Upper lobe of left lung (tissue), 6 donors: ENCODE measurements at places on chromosomes 3 and 15. TPM values are rescaled to one million over a fixed set of nuclear protein-coding genes. Genes with fewer than 3 reads are reported as not detected.

GRCh38 chr3:188053036-188053340 lies 101.0 kb upstream of the LPP start:
- H3K4me1 ChIP-seq: no peaks in the 10 kb centered on the region
- no peak for DNase-seq
- no peaks in the 10 kb centered on the region for H3K27me3 ChIP-seq
- H3K27ac ChIP-seq: peak overlapping the region; percentile 1
- no peak overlapping the region for H3K4me3 ChIP-seq

The CFAP44 gene
- 54.9 TPM for total RNA-seq

The STRIT1 gene
- total RNA-seq: not detected

- H3K36me3 ChIP-seq: no peaks in the 10 kb centered on the region
- no peak overlapping the region for H3K27ac ChIP-seq
- H3K27me3 ChIP-seq: no peaks in the 10 kb centered on the region
These were observed 52.2 kb upstream of the STXBP5L start for GRCh38 chr3:120855665-120856437.

DNA sequence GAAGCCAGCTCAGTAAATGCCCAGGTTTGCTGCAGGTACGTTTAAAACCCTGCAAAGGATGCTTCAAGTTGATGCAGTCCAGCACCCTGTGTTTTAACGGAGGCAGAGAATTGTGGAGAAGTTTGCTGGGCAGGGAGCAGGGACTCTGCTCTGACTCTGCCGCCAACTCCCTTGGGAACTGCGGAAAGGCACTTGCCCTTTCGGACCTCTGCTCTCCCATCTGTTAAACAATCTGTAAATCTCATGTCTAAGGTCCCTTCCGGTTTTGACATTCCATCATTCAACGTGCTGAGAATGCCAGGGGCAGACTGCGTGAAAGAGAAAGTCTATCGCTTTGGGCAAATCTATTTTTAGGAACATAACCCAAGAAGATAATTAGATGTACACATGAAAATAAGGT lies 184.5 kb downstream of the OPA1 start:
- no peak for DNase-seq
- no peaks in the 10 kb centered on the region for H3K4me1 ChIP-seq
- no peaks in the 10 kb centered on the region for H3K27me3 ChIP-seq

The RPL39L gene
- total RNA-seq: 3.5 TPM

DNA sequence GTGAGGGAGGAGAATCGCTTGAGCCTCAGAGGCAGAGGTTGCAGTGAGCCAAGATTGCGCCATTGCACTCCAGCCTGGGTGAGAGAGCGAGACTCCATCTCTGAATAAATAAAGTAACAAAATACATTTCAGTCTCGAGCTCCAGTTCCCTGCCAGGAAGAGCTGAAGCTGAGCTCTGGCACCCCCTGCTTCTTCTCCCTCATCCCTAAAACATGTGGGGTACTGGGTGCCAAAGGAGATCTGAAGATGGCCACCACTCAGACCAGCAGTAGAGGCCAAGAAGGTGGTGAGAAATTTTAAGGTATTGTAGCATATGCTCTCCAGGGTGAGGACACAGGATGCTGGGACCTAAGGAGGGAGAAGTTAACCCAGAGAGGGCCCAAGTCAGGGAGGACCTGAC lies 75.0 kb upstream of the CGNL1 start:
- H3K27me3 ChIP-seq: no peaks in the 10 kb centered on the region
- H3K4me1 ChIP-seq: peaks cover 7% of the 10 kb centered on the region
- H3K27ac ChIP-seq: no peak overlapping the region
- H3K4me3 ChIP-seq: no peak overlapping the region
- no peaks in the 10 kb centered on the region for H3K36me3 ChIP-seq
- no peak for DNase-seq

The PCOLCE2 gene
- total RNA-seq: 14.8 TPM

The RAB6B gene
- total RNA-seq: 2.2 TPM

The ACAA1 gene
- total RNA-seq: 170 TPM

- no peak for DNase-seq
- H3K27ac ChIP-seq: no peak overlapping the region
- H3K36me3 ChIP-seq: no peaks in the 10 kb centered on the region
- H3K4me3 ChIP-seq: no peak overlapping the region
- H3K4me1 ChIP-seq: no peaks in the 10 kb centered on the region
- H3K27me3 ChIP-seq: no peaks in the 10 kb centered on the region
These were observed 4.0 kb upstream of the SATB1 start for GRCh38 chr3:18428991-18429745.

The ZBTB47 gene
- total RNA-seq: 29.0 TPM

DNA sequence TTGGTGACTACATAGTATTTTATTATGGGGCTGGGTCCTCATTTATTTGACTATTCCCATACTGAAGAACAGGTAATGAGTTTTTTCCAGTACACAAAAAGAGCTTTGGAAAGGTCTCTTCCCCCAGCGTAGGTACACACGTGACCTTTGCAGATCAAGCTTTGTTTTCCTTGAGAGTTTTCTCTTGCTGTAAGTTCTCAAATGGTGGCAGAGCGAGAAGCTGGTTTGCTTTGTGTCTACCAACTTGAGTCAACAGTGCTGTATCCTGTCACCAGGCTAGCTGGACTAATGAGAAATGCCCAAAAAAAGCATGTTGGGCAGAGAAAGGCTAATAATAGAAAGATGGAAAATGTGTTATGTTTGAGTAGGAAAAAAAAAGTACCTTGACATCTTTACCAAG lies 21.7 kb downstream of the GXYLT2 start:
- H3K27ac ChIP-seq: no peak overlapping the region
- H3K4me1 ChIP-seq: peaks cover 4% of the 10 kb centered on the region
- H3K27me3 ChIP-seq: no peaks in the 10 kb centered on the region
- H3K4me3 ChIP-seq: no peak overlapping the region

GRCh38 chr15:28977377-28978010 lies 91.7 kb downstream of the APBA2 start:
- no peak overlapping the region for H3K4me3 ChIP-seq
- H3K27me3 ChIP-seq: no peaks in the 10 kb centered on the region
- DNase-seq: no peak
- H3K4me1 ChIP-seq: no peaks in the 10 kb centered on the region
- no peaks in the 10 kb centered on the region for H3K36me3 ChIP-seq

GRCh38 chr3:83941990-83942745 lies 1016.6 kb upstream of the CADM2 start:
- DNase-seq: no peak
- H3K36me3 ChIP-seq: no peaks in the 10 kb centered on the region
- H3K27me3 ChIP-seq: no peaks in the 10 kb centered on the region
- H3K27ac ChIP-seq: no peak overlapping the region
- no peaks in the 10 kb centered on the region for H3K4me1 ChIP-seq

The CISH gene
- 45.1 TPM for total RNA-seq

- H3K4me1 ChIP-seq: peaks cover 8% of the 10 kb centered on the region
- H3K27me3 ChIP-seq: peaks cover 28% of the 10 kb centered on the region
- H3K27ac ChIP-seq: no peak overlapping the region
- no peaks in the 10 kb centered on the region for H3K36me3 ChIP-seq
- DNase-seq: no peak
These were observed 1.9 kb upstream of the CCK start for GRCh38 chr3:42267878-42268277.

The VIPR1 gene
- total RNA-seq: 577 TPM

GRCh38 chr3:190205739-190206138 lies 85.0 kb upstream of the P3H2 start:
- no peaks in the 10 kb centered on the region for H3K4me1 ChIP-seq
- H3K36me3 ChIP-seq: no peaks in the 10 kb centered on the region
- H3K27ac ChIP-seq: no peak overlapping the region
- H3K4me3 ChIP-seq: no peak overlapping the region
- no peak for DNase-seq

The ACKR2 gene
- 3.3 TPM for total RNA-seq

GRCh38 chr3:55875113-55875512 lies 388.0 kb upstream of the WNT5A start:
- no peaks in the 10 kb centered on the region for H3K27me3 ChIP-seq
- no peak overlapping the region for H3K27ac ChIP-seq
- DNase-seq: no peak

DNA sequence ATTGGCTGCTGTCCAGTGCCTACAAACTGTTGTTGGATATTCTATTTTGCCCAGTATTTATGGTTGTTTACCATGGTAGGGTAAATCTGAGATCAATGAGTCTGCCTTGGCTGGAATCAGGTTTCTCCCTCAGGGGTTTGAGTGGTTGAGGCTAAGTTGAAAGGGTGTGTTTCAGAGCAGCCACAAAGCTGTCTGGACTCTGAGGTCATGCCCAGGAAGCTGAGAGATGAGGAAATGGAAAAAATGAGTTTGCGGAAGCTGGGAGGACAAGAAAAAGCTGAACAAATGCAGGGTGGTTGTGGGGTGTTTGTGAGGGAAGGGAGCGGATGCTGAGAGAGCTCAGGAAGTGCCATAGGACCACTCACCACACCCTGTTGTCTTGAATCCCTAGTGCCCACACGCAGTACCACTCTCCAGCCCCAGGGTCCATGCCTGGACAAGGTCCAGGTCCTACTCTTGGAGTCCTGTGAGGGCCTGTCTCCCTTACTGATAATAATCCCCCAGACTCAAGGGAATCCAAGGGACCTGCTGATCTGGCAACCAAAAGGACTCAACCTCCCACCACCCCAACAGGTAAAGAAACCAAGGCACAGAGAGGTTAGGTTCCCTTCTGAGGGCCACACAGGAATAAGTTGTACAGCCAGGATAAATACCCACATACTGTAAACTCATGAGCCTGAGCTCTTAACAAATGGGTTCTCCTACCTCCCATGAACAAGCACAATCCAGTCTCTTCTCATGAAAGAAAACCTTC lies 81.6 kb downstream of the PPCDC start:
- no peak overlapping the region for H3K4me3 ChIP-seq
- H3K27ac ChIP-seq: peak overlapping the region; percentile 77
- H3K4me1 ChIP-seq: peaks cover 14% of the 10 kb centered on the region
- H3K27me3 ChIP-seq: no peaks in the 10 kb centered on the region
- no peak for DNase-seq

DNA sequence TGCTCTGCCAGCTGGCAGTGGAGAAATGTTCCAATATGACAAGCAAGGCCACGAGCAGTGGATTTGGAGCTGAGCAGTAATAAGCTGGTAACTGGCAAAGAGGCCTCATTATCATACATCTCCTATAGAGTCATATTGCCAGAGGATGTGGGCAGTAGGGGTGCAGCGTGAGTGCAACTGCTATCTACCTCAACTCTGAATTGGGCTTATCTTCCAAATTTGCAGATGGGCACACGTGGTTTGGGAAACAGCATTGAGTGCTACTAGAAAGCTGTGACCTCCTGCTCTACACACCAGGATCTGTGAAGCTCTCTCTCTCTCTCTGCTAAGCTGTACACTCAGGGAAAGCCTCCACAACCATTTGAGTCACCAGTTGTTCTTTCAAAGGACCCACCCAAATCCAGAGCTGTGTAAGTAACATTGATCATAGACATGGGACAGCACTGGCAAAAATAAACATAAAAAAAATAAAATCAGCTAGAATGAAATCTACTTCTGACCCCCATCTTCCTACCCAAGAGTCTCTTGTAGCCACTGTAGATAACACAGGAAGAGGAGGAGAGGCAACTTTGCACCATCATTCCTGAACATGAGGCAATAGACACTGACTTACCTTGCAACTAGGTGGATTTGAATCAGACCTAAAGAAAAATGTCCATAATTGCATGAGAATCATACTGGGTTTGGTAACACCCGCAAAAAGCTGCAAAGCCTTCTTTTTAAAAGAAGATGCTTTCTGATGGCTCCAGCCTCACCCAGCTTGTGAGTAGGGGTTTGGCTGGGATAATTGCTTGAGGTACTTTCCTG lies 82.9 kb upstream of the THBS1 start:
- no peaks in the 10 kb centered on the region for H3K36me3 ChIP-seq
- no peaks in the 10 kb centered on the region for H3K27me3 ChIP-seq
- no peak for DNase-seq

The UBA5 gene
- total RNA-seq: 35.1 TPM

The PAQR9 gene
- not detected for total RNA-seq

The ATP2B2 gene
- 0.13 TPM for total RNA-seq

- H3K36me3 ChIP-seq: no peaks in the 10 kb centered on the region
- no peak overlapping the region for H3K4me3 ChIP-seq
- no peaks in the 10 kb centered on the region for H3K4me1 ChIP-seq
- DNase-seq: no peak
- H3K27me3 ChIP-seq: no peaks in the 10 kb centered on the region
These were observed 200.4 kb upstream of the TBC1D5 start for GRCh38 chr3:17942856-17943255.

DNA sequence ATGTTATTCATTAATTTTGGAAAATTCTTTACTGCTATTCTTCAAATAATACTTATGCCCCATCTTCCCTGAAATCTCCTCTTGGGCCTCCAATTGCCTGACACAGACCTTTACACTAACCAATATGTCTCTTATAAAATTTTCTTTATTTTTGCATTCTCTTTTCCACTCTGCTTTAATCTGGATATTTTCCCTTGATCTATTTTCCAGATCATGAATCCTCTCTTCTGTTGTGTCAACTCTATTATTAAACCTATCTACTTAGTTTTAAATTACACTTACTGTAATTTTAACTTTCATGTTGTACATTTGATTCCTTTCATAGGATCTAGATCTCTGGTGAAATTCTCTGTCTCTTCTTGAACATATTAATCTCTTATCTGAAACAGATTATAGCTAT lies 278.7 kb downstream of the FHIT start:
- no peaks in the 10 kb centered on the region for H3K4me1 ChIP-seq
- no peak overlapping the region for H3K4me3 ChIP-seq
- H3K36me3 ChIP-seq: no peaks in the 10 kb centered on the region
- no peak for DNase-seq
- H3K27ac ChIP-seq: no peak overlapping the region

The SLC2A2 gene
- total RNA-seq: not detected

GRCh38 chr15:75721923-75722870 lies 9.5 kb upstream of the CSPG4 start:
- no peaks in the 10 kb centered on the region for H3K27me3 ChIP-seq
- no peak for DNase-seq
- no peak overlapping the region for H3K4me3 ChIP-seq
- no peaks in the 10 kb centered on the region for H3K36me3 ChIP-seq
- no peak overlapping the region for H3K27ac ChIP-seq

GRCh38 chr3:25727316-25727715 lies 55.9 kb downstream of the NGLY1 start:
- peaks cover 8% of the 10 kb centered on the region for H3K36me3 ChIP-seq
- no peak overlapping the region for H3K27ac ChIP-seq
- no peaks in the 10 kb centered on the region for H3K27me3 ChIP-seq
- no peaks in the 10 kb centered on the region for H3K4me1 ChIP-seq
- no peak overlapping the region for H3K4me3 ChIP-seq

DNA sequence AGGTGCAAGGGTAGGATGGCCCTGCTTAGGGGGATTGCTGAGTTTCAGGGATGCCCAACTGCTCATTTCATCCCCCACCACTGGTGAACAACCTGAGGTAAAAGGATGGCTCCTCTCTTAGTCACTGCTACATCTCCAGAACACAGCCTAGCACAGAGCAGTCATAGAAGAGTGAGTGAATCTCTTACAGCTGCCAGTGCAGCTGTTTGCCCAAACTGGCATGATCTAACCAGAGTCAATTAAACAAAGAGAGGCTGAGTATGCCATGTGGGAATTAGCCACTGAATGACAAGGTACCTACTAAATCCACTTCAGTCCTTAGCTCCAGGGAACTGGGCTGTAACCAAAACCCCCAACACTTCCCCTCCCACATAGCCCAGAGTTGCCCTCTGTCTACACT lies 6.8 kb upstream of the NCKIPSD start:
- no peak for DNase-seq
- no peaks in the 10 kb centered on the region for H3K27me3 ChIP-seq
- peaks cover 72% of the 10 kb centered on the region for H3K36me3 ChIP-seq
- peaks cover 22% of the 10 kb centered on the region for H3K4me1 ChIP-seq
- H3K4me3 ChIP-seq: no peak overlapping the region
